ENCODE measurements at places on chromosomes 11 and 22. TPM values are rescaled to one million over a fixed set of nuclear protein-coding genes. Genes with fewer than 3 reads are reported as not detected.

The PATE4 gene
- total RNA-seq: not detected

The ACRV1 gene
- not detected for total RNA-seq

The C11orf97 gene
- total RNA-seq: 14.7 TPM

The OVOL1 gene
- total RNA-seq: 0.17 TPM

The RASSF10 gene
- 10.0 TPM for total RNA-seq

The KIF18A gene
- total RNA-seq: 1.7 TPM

The SAA4 gene
- 3.8 TPM for total RNA-seq

The EXPH5 gene
- total RNA-seq: 28.8 TPM

The APOA5 gene
- total RNA-seq: not detected

The GAL3ST3 gene
- not detected for total RNA-seq

The RCE1 gene
- 19.5 TPM for total RNA-seq

The ASPHD2 gene
- 0.31 TPM for total RNA-seq

The SMTNL1 gene
- not detected for total RNA-seq

The CSRP3 gene
- 3.5 TPM for total RNA-seq

The DEUP1 gene
- 1.9 TPM for total RNA-seq

The TSPAN32 gene
- total RNA-seq: 7.6 TPM

The TP53I11 gene
- 51.2 TPM for total RNA-seq

The OR51I1 gene
- total RNA-seq: 3.2 TPM

The CHRNA10 gene
- 0.71 TPM for total RNA-seq

The PGR gene
- total RNA-seq: 2.5 TPM

The SNX32 gene
- 0.52 TPM for total RNA-seq

The AMPD3 gene
- 20.8 TPM for total RNA-seq

The TNNT3 gene
- total RNA-seq: 8.0 TPM

The OR4C5 gene
- not detected for total RNA-seq

The KCTD14 gene
- total RNA-seq: 21.3 TPM
